Activated CD4-positive, alpha-beta memory T cell treated with anti-CD3 and anti-CD28 coated beads for 36 hours (primary cell): ENCODE measurements at places on chromosomes 3 and 15. TPM values are rescaled to one million over a fixed set of nuclear protein-coding genes. Genes with fewer than 3 reads are reported as not detected.
A peak's percentile ranks its signal among the peaks of the same experiment; 100 is the strongest.

- DNase-seq, result no peak
Measured at GRCh38 chr3:172840913-172841312, 90.4 kb downstream of the ECT2 start.

- no peak for DNase-seq
Measured at GRCh38 chr3:33317963-33318709, 40.9 kb downstream of the FBXL2 start.

DNA sequence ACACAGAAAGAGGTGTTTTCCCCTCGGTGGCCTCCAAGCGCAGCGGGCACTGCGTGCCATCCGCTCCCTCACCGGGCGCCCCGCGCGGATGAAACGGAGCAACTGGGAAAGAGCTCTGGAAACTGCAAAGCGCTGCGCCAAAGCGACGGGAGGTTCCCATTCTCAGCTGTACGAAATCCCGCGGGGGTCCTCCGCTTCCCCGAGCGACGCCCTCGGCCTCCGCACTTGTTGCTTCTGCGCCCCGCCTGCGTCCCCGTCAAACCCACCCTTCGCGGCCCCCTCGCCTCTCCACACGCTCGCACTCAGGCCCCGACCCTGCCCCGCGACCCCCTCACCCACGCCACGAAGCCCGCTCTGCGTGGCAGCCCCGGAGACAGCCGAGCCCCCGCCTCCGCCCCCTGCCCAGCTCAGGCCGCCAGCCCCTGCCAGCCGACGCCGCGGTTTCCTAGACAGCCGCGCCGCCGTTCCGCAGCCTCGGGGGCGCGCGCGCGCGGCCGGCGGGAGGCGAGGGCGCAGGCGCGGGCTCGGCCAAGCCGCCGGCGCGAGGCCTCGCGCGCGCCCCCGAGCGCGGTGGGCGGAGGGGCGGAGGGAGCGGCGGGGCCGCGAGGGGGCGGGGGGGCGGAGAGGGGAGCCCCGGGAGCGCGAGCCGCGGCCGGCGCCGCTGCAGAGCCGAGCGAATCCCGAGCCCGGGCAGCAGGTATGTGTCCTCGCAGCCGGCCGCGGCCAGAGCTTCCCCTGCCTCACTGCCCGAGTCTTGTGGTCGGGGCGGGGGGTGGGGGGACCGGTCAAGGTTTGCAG, at the start of gene TMEM266:
TMEM266 (plus strand) TSS at position 666 of the 798 bp plus-strand sequence. CDS start 74,279 bp downstream, outside the sequence.
- peak; percentile 27 for DNase-seq

- DNase-seq, result no peak
Measured at GRCh38 chr15:87489456-87489855, 767.1 kb downstream of the NTRK3 start.

- DNase-seq, result no peak
Measured at GRCh38 chr3:193935916-193936315, 200.0 kb upstream of the HES1 start.

GRCh38 chr15:46296797-46297196, 662.0 kb downstream of the SQOR start:
- DNase-seq, result no peak

DNA sequence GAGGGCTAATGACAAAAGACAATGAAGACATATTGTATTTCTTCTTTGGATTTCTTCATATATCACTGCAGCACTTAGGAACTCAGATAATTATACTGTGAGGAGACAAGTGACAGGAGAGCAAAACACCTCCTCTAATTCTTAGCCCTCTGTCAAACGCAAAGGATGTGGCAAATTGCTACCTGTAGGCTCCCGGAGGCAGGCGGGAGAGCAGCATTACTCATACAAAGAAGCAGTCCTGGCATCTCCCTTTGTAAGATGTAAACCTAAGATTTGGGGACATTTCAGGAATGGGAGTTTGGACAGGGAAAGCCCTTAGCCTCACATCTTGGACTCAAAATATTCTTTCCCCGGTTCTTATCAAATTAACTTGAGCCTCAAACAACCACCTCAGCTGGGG, 460.8 kb downstream of the SOX2 start:
- no peak for DNase-seq

GRCh38 chr15:36778531-36778930, 199.1 kb downstream of the CDIN1 start:
- DNase-seq, result no peak

DNA sequence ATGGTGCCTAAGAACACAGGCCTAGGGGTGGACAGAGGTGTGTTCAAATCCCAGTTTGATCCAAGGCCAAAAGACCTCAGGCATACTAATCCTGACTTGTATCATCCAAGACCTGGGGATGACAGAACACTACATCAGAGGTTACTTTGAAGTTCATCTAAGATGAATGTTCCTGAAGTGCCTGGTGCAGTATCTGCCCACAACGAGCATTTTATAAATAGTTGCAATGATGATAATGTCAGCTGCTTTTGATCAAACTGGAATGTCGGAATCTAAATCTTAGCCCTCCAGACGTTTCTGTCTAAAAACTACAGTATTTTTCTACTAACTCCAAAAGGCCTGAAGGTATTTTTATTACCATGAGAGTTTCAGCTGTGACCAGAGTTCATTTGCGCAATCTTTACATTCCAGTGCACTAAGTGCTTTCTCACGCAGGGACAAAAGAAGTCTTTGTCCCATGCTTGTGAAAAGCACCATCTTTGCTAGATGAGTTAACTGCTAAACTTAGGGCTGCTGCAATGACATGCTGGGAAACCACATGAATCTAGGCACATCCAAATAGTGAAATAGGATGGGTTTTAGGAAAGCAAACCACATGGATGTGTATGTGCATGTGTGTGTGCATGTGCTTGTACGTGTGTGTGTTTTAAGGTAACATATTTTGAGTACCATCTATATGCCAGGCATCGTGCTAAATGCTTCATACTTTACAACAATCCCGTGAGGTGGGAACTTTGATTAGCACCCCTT, 18.1 kb downstream of the ANXA2 start:
- no peak for DNase-seq

DNA sequence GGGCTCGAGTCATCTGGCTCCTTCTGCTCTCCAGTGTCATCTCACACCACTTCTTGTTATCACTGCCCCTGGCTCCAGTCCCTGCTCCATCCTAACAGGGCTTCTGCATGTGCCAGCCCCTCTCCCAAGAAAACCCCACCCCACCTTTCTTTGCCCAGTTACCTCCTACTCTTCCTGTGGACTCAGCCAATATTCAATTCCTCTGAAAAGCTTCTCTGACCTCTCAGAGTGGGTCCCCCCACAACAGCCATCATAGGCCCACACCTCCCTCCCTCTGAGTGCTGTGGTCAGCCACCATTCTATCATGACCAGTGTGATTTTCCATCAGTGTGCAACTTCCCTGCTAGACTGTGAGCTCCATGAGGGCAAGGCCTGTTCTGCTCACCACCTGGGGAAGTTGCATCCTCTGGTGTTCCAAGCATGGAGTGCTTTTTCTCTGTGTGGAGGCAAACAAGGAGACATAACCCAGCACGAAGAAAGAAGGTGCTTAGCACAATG, 71.6 kb downstream of the ADCY5 start:
- DNase-seq, result no peak

GRCh38 chr3:120394347-120394746, 45.2 kb upstream of the LRRC58 start:
- DNase-seq, result no peak

DNA sequence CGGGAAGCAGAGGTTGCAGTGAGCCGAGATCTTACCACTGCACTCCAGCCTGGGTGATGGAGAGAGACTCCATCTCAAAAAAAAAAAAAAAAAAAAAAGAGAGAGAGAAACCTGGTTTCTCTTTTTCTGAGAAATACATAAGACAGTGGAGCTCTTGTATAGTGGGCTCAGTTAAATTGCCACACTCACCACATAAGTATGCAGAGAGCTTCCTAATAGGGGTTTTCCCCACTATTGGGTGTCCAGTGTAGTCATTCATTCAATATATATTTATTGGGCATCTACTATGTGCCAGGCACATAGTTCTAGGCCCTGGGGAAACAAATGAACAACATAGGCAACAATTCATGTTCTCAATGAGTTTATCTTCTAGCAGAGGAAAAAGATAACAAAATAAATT, 48.9 kb upstream of the FMN1 start:
- no peak for DNase-seq

DNA sequence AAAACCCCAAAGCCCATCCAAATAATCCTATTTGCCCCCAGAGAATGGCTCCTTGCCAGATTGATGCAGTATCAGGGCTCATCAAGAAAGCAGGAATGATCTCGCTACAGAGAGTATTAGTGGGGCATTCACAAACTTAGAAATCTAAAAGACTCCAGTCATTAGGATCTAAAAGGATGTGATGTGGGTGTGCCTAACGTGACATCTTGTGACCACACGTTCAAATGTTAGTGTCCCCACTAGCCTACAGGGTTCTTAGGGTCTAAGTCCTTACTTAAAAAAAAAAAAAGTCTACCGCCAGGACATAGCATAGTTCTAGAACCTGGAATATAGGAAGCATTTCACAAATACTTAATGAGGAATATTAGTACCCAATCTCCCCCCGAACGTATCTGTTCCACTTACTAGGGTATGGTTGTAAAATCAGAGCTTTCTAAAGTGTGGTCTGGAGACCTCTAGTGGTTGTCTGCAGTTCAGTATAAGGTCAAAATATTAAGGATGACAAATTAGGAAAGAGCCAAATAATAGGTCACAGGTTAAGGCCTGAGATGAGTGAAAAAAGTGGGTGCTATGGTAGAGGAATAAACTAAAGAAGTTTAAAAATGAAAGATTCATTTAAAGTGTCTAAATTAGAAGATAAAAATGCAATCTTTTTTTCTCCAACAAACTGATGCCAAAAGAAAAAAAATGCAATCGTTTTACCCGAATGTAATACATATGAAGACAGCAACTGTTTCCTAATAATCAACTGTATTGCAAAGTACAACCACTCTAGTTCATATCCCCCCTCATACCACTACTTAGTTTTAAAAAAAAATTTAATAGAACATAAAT, 4.2 kb upstream of the CHRM5 start:
- no peak for DNase-seq

DNA sequence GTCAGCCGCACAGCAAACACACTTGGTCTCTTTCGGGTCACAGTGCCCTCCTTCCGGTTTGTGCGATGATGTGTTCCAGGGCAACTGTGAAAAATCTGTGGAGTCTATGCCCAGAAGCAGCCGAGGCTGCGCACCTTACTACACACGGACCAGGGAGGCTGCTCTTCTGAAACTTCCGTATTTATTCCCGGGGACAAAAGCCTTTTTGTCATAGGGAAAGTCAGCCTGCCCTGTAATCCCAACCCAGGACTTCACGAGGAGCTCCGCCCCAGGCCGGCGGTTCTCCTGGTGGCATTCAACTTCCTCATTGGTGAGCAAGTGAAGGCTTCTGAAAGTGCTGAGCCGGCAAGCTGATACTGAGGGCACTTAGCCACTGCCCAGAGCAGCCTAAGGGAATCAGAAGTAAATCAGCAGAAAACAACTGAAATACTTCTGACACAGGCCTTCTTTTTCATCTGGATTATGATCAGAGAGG, 126.5 kb downstream of the FMN1 start:
- DNase-seq, result no peak

DNA sequence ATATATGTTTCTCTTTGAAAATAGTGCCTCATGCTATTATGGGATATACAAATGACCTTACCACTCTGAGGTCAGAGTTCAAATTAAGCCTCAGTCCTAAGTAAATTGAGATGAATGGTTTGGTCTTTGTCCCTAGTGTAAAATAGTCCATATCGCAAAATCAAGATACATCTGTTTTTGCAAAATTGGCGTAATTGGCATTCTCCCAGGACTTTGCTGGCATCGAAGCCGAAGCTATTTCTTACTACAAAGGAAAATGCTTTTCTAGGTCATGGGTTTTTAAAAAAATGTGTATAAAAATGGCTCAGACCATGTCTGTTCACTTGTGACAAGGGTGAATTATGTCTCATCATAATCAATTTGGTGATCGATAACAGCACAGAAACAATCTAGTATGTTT, 25.9 kb downstream of the ROBO2 start:
- no peak for DNase-seq

GRCh38 chr3:172261054-172261453, 187.2 kb downstream of the GHSR start:
- no peak for DNase-seq

- no peak for DNase-seq
Measured at GRCh38 chr15:65394936-65395335, 17.1 kb upstream of the IGDCC3 start.

GRCh38 chr3:54121414-54122323, 683 bp upstream of the CACNA2D3 start:
- DNase-seq, result no peak

- DNase-seq, result no peak
Measured at GRCh38 chr3:168615493-168616020, 519.8 kb upstream of the GOLIM4 start.

- DNase-seq, result peak; percentile 34
Measured at GRCh38 chr15:65132878-65133547, 595 bp downstream of the PDCD7 start.

GRCh38 chr3:133130168-133130567, 92.0 kb downstream of the TMEM108 start:
- DNase-seq, result no peak

DNA sequence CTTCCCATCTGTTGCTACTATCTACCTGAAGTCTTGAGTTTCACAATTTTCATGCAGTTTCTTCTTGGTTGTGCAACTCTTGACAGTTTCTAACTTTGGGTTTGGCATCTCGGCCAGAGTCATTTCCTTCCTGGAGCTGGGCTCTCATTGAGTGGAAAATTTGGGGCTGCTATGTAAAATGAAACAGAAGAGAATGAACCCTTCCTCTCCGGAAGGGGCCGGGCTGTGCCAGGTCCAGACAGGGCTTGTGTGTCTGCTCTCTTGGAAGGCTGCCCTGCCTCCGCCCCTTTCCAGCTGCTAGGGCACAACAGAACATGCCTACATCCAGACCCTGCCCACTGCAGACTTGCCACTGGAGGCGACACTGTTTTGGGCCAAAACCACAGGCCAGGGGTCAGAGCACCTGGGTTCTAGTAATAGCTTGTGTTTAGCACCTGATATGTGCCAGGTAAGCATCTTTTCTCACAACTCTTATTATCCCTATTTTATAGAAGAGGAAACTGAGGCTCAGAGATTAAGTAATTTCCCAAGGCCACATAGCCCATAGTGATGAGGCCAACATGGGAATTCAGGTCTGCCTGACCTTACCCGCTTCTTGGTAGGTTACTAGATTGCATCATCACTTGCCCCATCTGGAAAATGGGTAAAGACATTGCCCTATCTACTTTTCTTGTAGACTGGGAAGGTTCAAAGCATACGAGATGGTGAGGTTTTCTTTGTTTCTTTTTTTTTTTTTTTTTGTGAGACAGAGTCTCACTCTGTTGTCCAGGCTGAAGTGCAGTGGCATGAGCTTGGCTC, 25.0 kb downstream of the IRAK2 start:
- DNase-seq, result peak; percentile 77

GRCh38 chr3:134992180-134992579, 197.1 kb downstream of the EPHB1 start:
- no peak for DNase-seq

TRPM1 gene
- not detected for total RNA-seq

ARGFX gene
- not detected for total RNA-seq

IGSF10 gene
- total RNA-seq, result not detected

OSBPL10 gene
- 3.4 TPM for total RNA-seq

PLSCR2 gene
- total RNA-seq, result not detected

TTLL13 gene
- 0.73 TPM for total RNA-seq

CIDEC gene
- total RNA-seq, result not detected

GOLGA6L9 gene
- total RNA-seq, result 1.9 TPM

ASB7 gene
- 19.6 TPM for total RNA-seq

KNG1 gene
- not detected for total RNA-seq

CHD2 gene
- 113 TPM for total RNA-seq

GTF2A2 gene
- total RNA-seq, result 167 TPM

LPP gene
- 43.6 TPM for total RNA-seq

NRG4 gene
- not detected for total RNA-seq
